ENCODE measurements at places on chromosomes 4 and X. TPM values are rescaled to one million over a fixed set of nuclear protein-coding genes. Genes with fewer than 3 reads are reported as not detected.

GRCh38 chr4:106353786-106354185 is 14.8 kb downstream of the GIMD1 start:
- no peak for DNase-seq

GRCh38 chrX:15245896-15246295 is 24.0 kb downstream of the ASB9 start:
- DNase-seq = no peak

DNA sequence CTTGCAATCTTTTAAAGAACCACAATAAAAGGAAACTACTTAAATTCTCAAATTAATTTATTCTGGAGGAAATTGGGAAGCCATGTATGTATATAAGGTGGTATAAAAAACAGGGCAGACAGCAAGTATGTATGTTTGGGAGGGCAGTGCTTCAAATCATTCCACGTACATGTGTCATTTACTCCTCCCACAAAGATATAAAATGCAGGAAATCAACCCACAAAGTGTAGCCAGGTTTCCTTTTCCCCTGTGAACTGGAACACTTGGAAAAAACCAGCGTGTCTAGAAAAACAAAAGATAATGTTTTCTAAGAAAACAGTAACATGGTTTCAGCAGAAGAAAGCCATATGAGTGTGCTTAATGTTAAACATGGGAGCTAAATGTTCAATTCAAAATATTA is 156.7 kb upstream of the FAM47A start:
- DNase-seq = no peak

GRCh38 chr4:112361181-112361791 is 64.1 kb downstream of the ALPK1 start:
- no peak for DNase-seq

GRCh38 chrX:10166731-10167151 is 10.0 kb downstream of the CLCN4 start:
- no peak for DNase-seq

The GRID2 gene
- 0.09 TPM for polyA plus RNA-seq

Data from right lung (tissue), 10 donors.